ENCODE measurements at places on chromosomes 5 and 9. TPM values are rescaled to one million over a fixed set of nuclear protein-coding genes. Genes with fewer than 3 reads are reported as not detected.

RACK1 gene
- total RNA-seq: 4,943 TPM

DNA sequence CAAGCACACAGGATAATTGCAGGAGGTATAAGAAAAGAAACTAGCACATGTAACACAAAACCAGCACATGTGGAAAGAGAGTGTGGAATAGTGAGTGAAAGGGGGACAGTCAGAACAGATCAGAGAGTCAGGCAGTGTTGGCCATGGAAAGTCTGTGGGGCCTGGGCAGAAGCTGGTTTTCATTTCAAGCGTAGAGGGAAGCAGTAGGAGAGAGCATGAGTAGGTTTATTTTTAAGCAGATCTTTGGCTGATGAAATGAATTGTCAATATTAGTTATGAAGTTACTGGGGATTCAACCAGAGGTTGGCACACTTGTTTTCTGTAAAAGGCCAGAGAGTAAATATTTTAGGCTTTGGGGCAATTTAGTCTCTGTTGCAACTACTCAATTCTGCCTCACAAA lies 283.1 kb downstream of the SMARCA2 start:
- DNase-seq: no peak

- DNase-seq: no peak
Measured at GRCh38 chr5:122301016-122301415, 11.0 kb upstream of the SNCAIP start.

PCDHGA4 gene
- total RNA-seq: 2.1 TPM

- no peak for DNase-seq
Measured at GRCh38 chr5:128870373-128870772, 94.9 kb upstream of the SLC27A6 start.

Data from dermis microvascular lymphatic vessel endothelial cell (primary cell).